ENCODE measurements at places on chromosomes 12 and 14.

GRCh38 chr14:102688290-102688689, 89.0 kb upstream of the TRAF3 start:
- no peak for DNase-seq

DNA sequence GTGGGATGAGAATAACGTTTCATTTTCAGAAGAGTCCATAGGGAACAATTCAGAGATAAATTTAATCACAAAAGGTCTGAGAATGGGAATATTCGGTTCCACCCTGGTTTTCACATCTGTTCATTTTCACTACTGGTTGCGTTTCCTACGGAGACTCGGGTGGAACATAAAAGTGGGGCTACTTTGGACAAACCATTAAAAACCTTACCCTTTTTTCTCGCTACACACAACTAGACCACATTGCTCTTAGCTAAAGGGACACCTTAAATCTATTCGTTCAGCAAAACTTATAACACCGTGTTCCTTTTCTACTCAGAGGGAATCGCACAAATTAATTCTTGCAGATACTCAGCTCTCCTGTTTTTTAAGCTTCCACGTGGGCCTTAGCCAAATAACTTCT, 1.0 kb upstream of the SUDS3 start:
- no peak for DNase-seq

DNA sequence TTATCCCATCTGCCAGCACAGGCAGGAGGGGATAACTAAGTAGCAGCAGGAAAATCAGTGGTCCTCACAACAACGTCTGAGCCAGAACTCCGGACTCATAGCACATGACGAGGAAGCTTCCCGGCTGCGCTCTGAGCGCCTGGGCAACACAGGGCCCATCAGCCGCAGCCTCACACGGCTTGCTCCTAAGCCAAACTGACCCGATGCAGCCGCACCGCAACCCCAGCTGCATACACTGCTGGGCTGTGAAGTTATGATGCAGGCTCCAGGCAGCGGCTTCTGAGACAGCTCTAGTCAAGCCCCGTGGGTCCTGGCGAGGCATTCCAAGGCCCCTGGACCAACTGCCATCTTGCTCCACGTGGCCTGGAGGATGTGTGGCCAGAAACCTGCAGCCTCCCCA, 28.1 kb downstream of the ZFYVE21 start:
- no peak for DNase-seq

GRCh38 chr14:20419419-20419818, 6.1 kb upstream of the TEP1 start:
- DNase-seq = no peak

- DNase-seq = no peak
Observed at GRCh38 chr14:32980902-32981501, 42.3 kb downstream of the NPAS3 start.

DNA sequence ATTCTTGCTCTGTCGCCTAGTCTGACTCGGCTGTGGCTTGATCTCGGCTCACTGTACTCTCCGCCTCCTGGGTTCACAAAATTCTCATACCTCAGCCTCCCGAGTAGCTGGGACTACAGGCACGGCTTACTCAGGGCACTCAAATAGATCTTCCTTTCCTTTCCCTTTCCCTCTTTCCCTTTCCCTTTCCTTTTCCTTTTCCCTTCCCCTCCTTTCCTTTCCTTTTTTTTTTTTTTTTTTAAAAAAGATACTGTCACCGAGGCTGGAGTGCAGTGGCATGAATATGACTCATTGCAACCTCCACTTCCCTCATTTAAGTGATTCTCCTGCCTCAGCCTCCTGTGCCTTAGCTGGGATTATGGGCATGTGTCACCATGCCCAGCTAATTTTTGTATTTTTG, 86.0 kb downstream of the AEBP2 start:
- no peak for DNase-seq

DNA sequence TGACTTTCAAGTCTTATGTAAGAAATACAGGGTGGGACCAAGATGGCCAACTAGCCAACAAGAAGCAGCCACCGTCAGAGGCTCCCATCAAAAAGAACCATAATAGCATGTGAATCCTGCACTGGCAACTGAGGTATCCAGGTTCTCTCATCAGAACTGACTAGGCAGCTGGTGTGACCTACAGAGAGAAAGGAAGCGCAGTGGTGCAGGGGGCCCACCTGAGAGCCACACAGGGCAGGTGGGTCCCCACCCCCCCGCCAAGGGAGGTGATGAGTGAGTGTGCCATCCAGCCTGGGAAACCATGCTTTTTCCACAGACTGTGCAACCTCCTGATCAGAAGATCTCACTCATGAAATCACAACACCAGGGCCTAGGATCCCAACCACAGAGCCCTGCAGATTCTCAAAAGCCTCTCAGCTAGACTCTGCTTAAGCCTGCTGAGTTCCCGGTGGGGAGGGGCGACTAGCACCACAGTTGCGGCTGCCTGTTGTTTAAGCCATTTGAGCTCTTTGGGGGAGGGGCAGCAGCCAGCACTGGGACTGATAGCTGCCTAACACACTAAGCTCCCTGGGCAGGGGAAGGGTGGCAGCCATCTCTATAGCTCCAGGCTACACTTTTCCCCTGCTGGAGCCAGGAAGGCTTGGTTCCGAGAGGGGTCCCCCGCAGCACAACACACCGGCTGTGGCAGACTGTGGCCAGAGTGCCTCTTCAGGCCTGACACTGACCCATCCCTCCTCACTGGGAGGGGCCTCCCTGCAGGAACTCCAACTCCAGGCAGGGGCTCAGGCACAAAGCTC, 75.3 kb downstream of the GARIN6 start:
- DNase-seq = no peak

- no peak for DNase-seq
Observed at GRCh38 chr12:67705394-67706370, 57.1 kb downstream of the DYRK2 start.

DNA sequence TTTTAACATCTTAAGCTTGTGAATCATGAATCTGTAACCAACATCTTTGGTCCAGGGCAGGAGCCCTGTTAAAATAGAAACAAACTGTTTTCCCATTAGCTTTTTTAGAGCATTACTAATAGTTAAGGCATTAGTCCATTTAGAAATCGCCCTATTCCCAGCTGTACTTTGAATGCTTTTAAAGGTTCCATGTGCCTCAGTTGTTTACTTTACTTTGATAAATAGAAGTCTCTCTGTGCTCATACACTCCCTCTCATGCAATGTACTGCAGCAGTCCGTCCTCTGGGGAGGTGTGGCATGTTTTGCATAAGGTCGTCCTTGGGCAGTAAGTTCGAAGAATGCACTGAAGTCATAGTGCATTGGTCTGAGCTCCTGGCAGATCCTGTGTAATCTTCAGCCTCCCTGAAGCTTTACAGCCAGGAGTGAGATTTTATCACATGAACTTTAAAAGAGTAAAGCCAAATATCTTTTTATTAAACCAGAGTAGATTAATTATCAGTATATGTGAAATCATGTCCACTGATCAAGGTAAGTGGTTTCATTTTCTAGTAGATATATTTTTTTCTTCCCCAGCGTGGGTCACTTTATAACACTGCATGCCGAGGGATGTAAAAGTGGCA, 134.7 kb downstream of the FGD4 start:
- DNase-seq = no peak

- DNase-seq = peak; percentile 77
Observed at GRCh38 chr12:9331218-9331626, 123.0 kb upstream of the PZP start.

GRCh38 chr14:49549881-49550280, 36.3 kb downstream of the RPS29 start:
- no peak for DNase-seq

- no peak for DNase-seq
Observed at GRCh38 chr12:107468182-107468581, 217.4 kb upstream of the PWP1 start.

DNA sequence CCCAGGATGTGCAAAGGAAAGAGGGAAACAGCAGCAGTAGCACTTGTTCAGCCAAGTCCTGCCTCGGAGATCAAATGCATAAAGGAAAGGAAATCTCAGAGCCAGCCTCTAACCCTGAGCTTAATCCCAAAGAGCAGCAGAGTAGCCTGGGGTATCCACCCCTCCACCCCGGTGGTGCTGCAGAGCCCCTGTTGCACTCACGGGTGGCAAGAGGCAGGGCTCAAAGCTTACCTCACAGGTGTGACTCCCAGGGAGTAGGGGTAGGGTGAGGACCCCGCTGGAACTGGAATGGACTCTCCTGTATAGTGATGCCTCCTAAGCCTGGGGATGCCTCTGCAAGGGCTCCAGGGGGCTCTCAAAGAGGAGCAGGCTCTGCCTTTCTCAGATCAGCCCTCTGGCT, 211.1 kb downstream of the CACNA1C start:
- DNase-seq = no peak

- DNase-seq = peak; percentile 17
Observed at GRCh38 chr12:96121271-96121711, 72.9 kb upstream of the ELK3 start.

DNA sequence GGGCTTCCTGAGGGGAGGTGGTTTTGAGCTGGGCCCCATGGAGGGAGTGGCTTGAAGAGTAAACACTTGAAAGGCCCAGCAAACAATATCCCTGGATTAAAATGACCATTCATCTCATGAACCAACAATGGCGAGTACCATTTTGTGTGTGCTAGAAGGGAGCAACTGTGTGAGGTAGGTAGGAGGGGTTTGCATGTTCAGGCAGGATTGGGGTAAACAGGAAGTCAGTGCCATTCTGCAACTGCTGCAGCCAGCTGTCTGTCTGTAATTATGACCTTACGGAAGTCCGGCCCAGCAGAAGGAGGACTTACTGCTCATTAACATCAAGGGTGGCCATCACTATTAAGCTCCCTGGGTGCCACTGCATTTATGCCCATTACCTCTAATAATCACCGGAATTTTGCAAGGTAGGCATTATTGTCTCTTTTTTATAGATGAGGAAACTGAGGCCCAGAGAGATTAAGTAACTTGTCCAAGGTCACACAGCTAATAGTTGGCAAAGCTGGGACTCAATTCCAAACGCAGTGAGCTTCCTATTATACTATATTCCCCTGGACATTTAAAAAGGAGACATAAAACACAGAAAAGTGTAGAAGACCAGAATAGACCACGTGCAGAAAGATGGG, 16.6 kb upstream of the IFI27L2 start:
- no peak for DNase-seq

DNA sequence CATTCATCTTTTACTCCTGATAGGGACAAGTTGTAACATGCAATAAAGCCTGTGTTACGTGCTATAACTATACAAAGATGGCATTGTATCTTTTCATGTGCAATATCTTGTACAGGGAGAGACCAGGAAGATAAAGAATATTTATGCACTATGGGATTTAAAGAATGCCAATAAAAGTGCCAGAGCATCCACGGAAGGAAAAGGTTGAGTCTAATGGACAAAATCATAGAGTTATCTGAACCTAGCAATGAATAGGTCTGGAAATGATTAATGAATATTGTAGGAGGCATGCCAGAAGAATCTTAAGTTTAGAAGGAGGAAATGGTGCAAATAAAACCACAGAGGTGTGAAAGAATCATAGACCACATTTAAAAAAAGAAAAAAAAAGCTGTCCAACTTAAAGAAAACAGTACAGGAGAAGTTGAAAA, 263.9 kb downstream of the KCNC2 start:
- DNase-seq = peak; percentile 6

GRCh38 chr14:51242545-51243490, 2.8 kb downstream of the TMX1 start:
- no peak for DNase-seq

DNA sequence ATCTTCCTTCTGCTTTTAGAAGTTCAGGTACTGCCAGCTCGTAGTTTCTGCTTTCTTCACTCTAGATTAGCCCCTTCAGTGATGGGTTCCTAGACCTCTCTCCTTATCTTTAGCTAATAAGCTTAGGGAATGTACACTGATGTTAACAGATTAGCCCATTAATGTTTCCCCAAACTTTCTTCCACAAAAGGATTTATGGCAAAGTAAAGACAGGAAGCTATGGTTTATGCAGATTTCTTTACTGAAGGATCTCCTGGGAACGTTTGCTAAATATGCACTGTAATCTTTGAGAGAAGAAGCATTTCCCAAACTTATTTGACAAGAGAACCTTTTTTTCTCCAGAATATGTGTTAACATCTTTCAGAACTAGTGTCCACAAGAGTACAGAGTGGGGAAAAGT, 4.2 kb downstream of the SOCS4 start:
- DNase-seq = no peak

- DNase-seq = no peak
Observed at GRCh38 chr12:112061137-112061536, 47.4 kb downstream of the NAA25 start.

DNA sequence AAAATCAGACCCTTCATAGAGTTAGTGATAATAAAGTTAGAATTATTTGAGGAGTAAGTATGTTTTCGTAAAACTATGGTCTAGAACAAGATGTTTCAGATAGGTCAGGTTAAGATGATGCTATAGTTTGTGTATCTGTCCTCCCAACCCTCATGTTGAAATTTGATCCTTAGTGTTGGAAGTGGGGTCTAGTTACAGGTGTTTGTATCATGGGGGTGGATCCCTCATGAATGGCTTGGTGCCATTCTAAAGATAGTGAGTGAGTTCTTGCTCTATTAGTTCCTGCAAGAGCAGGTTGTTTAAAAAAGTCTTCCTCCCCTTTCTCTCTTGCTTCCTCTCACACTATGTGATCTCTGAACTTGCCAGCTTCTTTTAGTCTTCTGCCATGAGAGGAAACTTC, 707.3 kb upstream of the FOXG1 start:
- no peak for DNase-seq

GRCh38 chr12:95789126-95790032, 1.2 kb downstream of the NTN4 start:
- no peak for DNase-seq

DNA sequence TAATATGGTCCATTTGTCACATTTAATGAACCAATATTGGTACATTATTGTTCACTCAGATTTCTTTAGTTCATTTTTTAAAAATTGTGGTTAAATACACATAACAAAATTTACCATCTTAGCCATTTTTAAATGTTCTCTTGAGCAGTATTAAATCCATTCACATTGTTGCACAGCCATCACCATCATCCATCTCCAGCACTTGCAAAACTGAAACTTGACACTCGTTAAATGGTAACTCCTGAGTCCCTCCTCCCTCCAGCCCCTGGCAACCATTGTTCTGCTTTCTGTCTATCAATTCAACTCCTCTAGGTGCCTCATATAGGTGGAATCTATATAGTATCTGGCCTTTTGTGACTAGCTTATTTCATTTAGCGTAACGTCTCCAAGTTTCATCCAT, 86.4 kb downstream of the ACACB start:
- no peak for DNase-seq

GRCh38 chr12:62834971-62835547, 99.9 kb downstream of the PPM1H start:
- no peak for DNase-seq

Data from CD4-positive, alpha-beta T cell treated with Interleukin-2 at 100 ng/mL for 4 hours (primary cell).